Nucleus accumbens (tissue), 56 donors: ENCODE measurements at places on chromosomes 2 and 18.

DNA sequence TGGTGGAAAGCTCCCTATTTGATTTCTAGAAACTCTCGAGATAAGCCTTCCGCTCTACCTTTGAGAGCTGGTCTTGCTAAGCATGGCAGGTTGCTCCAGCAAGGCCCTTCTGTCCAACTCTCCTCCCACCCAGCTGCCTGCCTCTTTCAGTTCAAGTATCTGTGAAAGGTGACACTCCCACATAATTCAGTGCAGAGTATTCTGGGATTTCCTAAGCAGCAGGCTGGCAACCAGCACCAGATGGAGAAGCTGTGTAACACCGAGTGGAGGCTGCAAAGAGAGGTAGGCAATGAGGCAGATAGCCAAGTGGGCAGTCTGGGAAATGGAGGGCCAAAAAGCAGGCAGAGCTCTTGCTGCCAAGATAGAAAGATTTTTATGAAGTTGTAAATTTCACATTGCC lies 88.4 kb upstream of the CAVIN2 start:
- no peak for DNase-seq

DNA sequence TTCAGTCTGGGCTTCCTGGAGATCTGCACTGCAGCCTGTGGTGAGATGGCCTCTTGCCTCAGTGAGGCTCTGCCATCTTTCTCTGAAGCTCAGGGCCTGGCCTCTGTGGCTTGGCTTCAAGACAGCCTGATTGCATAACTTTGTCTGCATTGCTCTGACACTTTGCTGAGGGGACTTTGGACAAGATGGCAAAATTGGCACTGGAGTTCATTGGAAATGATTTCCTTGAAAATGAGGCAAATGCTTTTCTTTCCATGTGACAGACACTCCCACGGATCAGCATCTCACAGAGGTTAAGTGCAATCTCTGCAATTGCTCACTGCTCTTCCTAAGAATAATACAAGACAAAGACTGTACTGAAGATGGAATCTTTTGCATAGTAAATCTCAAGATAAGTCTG lies 166.8 kb downstream of the KCNS3 start:
- DNase-seq, result no peak

- DNase-seq, result no peak
These were observed 104.7 kb downstream of the CD226 start for GRCh38 chr18:69843015-69843414.

- no peak for DNase-seq
These were observed 435 bp downstream of the IFT172 start for GRCh38 chr2:27489118-27489497.

GRCh38 chr2:41701231-41701630 lies 346.6 kb upstream of the PKDCC start:
- no peak for DNase-seq

DNA sequence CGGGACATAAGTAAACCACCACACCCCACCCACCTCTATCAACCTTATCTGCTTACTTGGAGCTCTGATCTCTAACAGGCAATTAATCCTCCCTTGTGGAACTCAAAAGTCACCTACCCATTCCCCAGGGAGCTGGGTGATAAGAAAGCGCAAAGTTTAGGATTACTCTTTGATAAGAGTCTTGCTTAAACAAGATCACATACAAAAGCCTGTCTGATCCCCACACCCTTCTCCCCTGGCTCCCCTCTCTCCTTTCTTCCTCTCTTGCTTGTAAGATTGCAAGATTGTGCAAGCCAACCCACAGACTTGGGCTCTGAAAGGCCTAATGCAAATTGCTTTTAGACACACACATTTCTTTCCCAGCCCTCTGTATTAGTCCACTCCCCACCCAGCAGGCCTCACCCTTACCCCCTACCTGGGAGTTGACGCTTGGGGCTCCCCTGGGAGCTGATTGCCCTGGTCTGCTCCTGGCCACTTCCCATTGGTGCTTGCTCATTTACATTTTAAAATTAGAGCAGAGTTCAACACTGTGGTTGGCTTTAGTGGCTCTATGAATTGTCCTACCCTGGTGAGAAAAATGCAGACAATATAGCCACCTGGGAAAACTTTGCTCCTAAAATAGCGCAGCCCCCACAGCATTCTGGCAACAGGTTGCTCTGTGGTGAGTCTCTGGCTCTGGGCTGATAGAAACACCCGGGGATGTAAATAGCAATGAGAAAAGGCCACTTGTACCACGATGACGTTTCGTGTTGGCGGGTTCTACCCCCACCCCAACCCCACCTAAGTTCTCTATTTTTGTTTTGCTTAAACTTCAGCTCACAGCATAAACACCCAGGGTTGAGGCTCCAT lies 92.8 kb upstream of the MSH2 start:
- no peak for DNase-seq

GRCh38 chr18:46369323-46369722 lies 265.1 kb downstream of the HAUS1 start:
- no peak for DNase-seq

DNA sequence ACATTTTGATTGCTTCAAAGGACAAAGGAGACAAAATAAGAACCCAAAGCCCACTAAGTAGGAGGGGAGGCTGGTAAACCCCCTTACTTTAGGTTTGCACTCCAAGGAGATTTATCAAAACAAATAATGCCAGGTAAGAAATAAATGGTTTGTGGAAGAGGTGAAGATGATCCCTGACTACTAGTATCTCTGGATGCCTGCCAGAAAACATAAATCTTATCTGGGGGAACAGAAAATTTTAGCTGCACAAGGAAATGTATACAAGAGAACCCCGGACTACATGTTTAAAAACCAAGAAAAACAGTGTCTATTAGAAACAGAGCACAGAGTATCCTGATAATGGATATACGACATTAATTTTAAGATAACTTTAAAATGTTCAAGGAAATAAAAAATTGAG lies 114.1 kb downstream of the TRABD2A start:
- DNase-seq, result no peak

GRCh38 chr2:69067026-69067630 lies 54.1 kb downstream of the ANTXR1 start:
- DNase-seq, result no peak

GRCh38 chr2:38147333-38148121 lies 71.6 kb upstream of the CYP1B1 start:
- no peak for DNase-seq

DNA sequence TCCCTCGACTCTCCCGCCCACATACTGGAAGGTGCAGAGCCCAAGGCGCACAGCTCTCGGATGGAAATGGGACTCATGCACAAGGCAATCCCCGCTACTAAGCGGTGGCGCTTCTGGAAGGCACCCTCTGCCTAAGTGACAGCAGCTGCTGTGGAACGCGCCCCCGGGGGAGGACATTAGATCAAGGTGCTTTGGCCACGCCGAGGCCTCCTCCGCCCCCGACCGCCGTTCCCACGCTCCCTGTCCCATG lies 202 bp downstream of the MCEE start:
- DNase-seq, result no peak

GRCh38 chr2:165032559-165032958 lies 77.2 kb upstream of the SLC38A11 start:
- no peak for DNase-seq

DNA sequence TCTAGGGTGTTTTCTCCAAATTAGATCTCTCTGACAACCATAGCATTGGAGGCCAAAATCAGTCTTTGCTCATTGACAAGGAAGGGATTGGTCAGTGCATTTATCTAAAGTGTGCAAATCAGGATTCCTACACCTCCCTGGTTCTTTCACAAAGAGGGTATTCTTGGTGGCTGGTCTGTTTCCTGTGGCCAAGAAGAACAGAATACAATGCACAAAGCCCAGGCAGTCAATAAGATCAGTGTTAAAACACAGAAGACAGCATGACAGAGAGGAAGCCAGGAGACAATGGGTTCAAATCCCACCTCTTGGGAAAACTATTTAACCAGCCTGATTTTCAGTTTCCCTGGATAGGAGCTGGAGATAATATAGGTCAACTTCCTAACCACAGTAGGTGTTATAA lies 46.1 kb upstream of the THOC1 start:
- DNase-seq, result no peak

- DNase-seq, result no peak
These were observed 255.1 kb upstream of the MYT1L start for GRCh38 chr2:2586068-2586776.

DNA sequence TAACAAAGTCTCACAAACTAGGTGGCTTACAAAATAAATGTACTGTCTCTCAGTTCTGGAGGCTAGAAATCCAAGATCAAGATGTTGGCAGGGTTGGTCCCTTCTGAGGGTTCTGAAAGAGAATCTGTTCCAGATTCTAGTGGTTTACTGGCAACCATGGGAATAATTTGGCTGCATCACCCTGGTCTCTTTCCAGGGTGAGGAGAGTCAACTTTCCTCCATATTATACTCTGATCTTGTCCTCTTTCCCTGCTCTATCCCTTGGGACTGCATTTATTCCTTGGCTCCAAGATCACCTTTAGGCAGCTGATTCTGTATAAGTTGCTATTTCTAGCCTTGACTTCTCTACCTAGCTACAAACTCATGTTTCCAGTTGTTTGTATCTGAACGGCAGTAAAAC lies 35.2 kb downstream of the SLC40A1 start:
- no peak for DNase-seq

DNA sequence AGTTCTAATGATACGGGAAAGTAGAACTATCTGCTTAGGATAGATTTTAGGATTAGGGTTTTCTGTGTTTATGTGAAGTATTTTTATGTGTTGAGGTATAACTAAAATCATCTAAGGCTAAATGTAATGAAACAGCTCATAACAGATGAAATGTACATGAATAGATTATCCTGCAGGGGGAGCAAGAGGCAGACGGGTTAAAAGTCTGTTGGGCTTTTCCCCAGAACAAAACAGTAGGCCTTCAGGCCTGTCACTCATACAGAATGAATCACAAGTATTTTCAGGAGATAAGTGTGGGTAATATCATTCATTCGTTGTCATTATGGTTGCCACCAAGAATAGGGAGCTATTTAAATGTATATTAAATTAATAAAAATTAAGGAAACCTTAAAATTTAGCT lies 107.9 kb upstream of the IL1R2 start:
- DNase-seq, result no peak

GRCh38 chr2:232478571-232479340 lies 8.9 kb downstream of the ECEL1 start:
- DNase-seq, result no peak

GRCh38 chr2:143139835-143140393 lies 10.7 kb downstream of the ARHGAP15 start:
- DNase-seq, result no peak

DNA sequence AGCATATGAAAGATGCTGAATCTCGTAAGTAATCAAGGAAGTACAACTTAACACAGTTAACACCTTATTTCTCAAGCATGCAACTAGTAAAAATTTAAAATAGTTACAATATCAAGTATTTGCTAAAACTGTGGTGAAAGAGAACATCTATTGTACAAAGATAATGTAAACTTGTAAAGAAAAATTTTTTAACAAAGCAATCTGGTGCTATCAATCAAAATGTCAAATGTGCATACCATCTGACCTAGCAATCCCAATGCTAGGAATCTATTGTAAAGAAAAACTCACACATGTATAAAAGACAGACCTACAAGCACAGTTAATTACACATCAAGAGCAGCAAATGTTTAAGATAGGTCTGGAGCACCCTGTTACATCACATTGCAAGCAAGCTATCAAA lies 90.1 kb downstream of the SLC66A3 start:
- DNase-seq, result no peak

GRCh38 chr2:152562198-152562884 lies 154.9 kb downstream of the PRPF40A start:
- no peak for DNase-seq

DNA sequence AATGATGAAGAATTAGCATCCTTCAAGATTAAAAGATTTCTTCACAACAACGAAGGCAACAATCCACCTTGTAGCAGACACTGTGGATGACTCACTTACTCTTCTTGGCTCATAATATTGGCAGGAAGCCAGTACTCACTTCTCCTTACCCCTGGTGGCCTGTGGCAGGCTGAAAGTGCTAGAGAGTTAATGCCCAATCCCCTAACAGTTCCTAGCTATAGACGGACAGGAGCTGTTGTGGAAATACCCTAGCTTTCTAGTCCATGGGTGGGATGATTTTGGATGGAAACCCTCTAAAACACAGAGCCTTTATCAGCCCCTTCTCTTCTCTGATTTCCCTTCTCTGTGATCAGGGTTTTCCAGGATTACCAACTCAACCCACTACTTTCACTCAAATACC lies 128.6 kb upstream of the NYAP2 start:
- no peak for DNase-seq

DNA sequence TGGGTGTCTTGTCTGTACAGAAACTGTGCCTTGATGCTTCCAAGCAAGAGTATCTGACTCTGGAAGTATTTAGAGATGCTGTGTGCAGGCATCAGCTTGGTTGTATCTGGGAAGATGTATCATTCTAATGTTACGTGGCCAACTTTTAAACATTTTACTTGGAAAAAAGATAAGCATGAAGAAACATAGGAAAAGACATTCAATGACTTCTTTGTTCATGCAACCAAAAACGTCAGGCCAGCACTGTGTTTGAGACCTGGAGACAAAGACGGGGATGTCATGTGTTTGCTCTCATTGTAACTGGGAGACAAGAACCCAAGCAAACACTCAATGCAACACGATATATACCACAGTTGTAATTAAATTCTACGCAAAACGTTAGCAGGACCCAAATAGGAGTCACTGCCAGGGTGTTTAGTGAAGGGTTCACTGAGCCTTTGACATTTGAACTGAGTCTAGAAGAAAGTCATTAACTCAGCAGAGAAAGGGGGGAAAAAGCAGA lies 8.9 kb upstream of the SESTD1 start:
- DNase-seq, result peak; percentile 47

DNA sequence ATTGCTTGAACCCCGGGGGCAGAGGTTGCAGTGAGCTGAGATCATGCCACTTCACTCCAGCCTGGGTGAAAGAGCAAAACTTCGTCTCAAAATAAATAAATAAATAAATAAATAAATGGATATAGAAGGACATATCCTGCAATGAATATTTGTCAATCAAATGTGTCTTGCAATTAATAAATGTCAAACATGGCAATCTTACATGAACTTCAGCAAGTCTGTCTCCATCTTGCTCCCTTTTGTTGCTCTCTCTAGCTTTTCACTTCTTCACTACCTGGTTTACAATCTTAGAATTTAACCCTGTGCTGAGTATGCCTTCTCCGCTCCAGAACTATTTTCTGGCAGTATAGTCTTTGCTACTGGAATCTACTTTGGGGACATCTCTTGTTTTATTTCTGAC lies 3.3 kb upstream of the YES1 start:
- no peak for DNase-seq
